ENCODE measurements at places on chromosomes 7 and 10.

DNA sequence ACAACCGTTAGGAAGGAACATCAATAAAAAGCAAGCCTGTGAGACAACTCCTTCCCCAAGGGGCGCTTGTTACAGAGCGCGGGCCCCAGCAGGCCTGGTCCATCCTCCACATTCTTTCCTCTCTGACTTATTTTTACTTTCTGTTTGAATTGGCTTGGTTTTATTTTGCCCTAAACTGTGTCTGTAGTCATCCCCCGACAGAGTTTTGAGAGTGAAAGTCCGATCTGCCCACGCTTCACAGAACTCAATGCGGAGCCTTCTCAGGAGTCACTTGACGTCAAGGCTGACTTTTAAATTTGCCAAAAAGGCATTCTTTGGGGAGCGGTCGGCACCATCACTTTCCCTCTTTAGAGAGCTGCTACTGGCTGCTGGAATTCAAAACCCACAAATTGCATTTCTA is 150.1 kb upstream of the KLF6 start:
- no peak for DNase-seq

GRCh38 chr7:130822642-130823041 is 88.6 kb upstream of the KLF14 start:
- DNase-seq = no peak

DNA sequence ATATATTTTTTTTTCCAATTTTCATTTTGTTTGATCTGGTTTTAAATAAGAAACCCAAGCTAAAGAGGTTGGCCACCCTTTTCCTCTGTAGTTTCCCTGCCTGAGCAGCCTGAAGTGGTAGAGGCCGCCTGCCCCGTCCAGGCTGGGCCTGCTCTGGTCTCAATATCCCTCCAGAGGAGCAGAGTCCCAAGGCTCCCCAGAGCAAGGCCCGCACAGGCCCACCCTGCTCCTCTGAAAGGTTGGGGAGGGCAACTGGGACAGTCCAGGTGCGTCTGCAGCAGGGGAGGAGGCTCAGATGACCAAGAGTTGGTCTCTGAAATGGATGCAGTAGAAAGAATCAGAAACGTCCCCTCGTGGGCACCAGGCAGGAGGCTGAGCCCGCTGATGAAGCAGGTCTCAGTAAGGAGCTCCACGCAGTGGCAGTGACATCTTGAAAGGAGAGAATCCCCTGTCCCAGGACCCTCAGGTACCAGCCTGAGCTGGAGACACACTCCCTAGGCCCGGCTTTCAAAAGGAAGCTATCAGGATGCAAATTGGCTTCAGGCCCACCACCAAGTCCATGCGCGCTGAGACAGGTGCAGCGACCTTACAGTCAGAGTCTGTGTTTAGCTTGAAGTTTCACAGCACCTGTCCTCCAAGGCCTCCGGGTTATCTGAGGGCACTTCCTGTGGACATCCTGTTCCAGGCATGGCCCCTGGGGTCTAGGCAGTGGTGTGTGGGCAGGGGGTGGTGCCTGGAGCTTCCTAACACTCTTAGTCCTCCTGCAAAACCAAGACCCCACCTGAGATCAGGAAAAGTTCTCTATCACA is 37.7 kb downstream of the EN2 start:
- DNase-seq = no peak

GRCh38 chr7:100888988-100889750 is at the start of gene UFSP1:
Gene UFSP1 (minus strand): TSS chr7:100889715. CDS start chr7:100889271, 444 bp downstream.
- no peak for DNase-seq

DNA sequence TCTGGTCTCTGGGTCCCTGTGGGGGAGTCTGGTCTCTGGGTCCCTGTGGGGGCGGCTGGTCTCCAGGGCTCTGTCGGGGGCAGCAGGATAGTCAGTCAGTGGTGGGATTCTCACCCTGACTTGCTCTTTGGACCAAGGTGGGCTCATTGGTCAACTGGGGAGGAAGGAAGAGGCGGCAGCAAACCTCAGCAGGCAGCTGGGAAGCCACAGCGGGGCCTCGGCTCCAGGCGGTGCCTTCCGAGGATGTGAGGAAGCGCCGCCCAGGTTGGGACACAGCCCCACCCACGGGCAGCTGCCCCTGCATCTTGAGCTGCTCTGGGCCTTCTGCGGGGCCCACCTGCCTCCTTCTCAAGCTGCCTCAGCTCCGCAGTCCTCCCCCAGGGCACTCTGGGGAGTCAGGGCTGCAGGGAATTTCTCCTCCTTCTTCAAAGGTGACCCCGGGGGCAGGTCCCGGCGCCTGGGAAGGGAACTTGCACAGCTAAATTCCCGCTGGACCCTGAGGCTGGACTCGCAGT is 20.4 kb upstream of the KNDC1 start:
- DNase-seq = no peak

DNA sequence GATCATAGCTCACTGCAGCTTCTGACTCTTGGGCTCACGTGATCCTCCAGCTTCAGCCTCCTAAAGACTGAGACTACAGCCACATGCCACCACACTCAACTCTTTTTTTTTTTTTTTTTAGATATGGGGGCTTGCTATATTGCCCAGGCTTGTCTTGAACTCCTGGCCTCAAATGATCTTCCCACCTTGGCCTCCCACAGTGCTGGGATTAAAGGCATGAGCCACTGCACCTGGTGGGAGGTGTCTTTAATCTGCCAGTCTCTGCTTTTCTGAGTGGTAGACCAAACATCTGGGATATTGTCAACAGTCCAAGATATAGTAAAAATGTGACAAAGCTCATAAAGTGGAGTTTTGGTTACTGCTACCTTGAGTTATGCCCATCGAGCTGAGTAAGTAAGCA is 104.9 kb upstream of the FOXP2 start:
- no peak for DNase-seq

- DNase-seq = no peak
These were observed 36.5 kb downstream of the COL1A2 start for GRCh38 chr7:94431176-94431575.

DNA sequence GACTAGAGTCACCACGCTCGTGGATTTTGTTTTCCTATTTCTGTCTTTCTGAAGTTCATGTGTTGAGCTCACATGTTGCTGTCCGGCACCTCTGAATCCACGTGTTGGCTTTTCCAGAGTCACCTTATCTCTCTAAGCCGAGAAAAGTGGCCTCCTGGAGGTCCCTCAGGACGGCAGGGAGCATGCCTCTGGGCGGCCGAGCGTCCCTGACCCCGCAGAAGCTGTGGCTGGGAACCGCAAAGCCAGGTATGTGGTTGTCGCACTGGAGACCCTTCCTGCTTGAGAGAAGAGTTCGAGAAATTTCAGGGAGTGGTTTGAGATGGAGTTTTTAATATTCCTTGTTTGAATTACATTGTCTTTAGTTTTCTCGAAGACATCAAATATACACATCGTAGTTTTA is 12.6 kb downstream of the IQCE start:
- no peak for DNase-seq

GRCh38 chr7:1709900-1710299 is 39.8 kb downstream of the ELFN1 start:
- no peak for DNase-seq

GRCh38 chr7:17722798-17723197 is 217.5 kb downstream of the SNX13 start:
- no peak for DNase-seq

- no peak for DNase-seq
These were observed 2.7 kb upstream of the JCAD start for GRCh38 chr10:30062090-30062489.

DNA sequence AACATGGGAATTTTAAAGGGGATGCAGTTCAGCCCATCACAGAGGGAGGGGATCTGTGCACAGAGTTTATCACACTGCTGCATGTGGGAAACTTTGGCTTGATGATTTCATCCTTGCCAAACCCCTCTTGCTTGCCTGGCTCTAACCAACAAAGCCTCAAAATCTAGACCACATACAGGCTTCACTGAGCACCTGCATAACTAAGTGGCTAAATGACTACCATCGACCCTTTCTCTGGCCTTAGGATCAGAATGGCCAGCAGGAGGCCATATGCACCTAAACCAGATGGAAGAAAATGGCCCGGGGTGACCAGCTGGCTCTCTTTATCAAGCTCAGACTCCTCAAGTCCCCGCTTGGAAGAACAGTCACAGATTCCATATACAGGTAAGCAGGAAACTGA is 15.6 kb upstream of the ZNF25 start:
- no peak for DNase-seq

DNA sequence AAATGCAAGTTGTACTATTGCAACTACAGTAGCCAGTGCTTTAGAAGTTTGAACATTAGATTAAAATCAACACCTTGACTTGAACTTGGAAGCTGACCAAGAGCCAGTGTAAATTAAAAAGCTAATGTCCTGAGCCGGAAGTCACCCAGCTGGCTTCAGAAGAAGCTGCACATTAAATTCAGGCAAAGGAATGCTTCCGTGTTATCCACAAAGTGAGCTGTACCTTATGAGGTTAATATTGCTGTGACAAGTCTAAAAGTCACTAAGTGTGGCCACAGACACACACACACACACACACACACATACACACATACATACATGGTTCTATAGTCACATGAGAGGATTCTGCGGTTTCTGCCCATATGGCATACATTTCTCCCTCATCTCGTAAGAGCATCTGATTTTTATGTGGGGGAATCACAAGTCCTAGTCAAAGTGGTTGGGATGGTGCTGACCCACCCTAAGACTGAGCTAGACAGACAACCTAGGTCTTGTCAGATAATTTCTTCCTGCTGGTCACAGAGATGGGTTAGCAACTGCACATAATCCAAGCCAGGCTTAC is 612.9 kb downstream of the SORCS1 start:
- no peak for DNase-seq

DNA sequence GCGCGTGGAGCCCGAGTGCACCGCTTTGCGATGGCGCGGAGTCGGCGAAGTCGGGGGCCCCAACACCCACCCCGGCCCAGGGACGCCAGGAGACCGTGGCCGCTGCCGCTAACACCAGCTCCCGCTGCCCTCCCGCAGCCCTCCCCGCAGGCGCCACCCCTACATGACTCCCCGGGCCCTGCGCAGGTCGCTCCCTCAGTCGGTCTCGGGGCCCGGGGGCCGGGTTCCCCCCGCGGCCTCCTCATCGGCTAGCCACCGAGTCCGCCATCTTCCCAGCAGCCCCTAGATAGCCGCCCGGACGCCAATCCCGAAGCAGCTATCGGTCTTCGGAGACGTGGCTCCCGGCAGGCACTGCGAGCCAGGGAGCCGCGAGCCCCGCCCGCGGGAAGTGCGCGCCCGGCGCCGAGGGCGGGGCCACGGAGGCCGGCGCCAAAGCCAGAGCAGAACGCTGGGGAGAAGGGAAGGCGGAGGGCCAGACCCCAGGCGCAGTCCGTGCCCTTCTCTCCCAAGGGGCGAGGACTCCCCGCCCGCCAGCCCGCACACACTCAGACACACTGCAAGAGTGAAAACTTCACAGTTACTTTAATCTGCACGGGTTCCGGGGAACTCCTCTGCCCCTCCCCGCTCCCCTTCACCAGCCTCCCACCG is at the start of gene FASTK:
FASTK (minus strand) TSS at position 288 of the 648 bp plus-strand sequence; CDS start at position 245, 43 bp downstream.
- peak; percentile 83 for DNase-seq

DNA sequence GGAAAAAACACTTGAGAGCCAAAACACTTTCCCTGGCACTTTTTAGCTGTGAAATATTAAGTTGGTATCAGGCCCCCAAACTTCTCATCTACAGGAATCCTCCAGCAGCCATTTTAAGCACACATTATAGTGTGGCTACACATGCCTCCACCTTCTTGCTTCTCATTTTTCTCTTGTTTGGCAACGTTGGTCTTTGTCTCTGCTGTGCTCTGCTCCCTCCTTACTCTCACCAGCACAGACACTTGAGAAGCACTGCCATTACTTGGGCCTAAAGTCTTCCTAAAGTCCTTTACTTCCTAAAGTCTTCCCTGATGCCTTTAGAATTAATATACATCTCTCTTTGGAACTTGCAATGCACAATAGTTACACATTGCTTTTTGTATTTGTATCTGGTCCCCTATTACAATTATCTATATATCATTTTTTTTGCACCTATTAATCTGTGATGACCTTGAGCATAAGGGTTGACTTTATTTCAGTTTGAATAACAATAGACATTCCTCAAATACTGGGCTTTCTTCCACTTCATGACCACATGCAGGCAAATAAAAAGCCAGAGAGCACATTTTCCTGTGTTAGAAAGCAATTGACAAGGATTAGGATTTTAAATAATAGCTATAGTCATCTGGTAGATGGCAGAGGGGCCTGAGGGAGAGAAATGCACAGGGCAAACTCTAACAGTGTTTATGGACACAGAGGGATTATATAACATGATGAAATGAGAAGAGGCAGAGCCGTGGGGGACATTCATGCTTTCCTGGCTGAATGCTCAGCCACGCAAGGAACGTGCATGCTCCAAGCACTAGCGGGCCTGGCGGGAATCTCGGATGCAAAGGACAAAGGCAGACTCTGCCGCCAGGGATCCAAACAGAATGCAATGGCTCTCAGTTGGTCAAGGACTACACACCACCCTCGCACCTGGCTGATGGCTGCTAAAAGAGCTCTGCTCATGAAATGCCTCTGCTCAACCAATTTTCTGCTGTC is 99.3 kb downstream of the CDC14C start:
- no peak for DNase-seq

- no peak for DNase-seq
These were observed 659 bp downstream of the FIGNL1 start for GRCh38 chr7:50449501-50449880.

DNA sequence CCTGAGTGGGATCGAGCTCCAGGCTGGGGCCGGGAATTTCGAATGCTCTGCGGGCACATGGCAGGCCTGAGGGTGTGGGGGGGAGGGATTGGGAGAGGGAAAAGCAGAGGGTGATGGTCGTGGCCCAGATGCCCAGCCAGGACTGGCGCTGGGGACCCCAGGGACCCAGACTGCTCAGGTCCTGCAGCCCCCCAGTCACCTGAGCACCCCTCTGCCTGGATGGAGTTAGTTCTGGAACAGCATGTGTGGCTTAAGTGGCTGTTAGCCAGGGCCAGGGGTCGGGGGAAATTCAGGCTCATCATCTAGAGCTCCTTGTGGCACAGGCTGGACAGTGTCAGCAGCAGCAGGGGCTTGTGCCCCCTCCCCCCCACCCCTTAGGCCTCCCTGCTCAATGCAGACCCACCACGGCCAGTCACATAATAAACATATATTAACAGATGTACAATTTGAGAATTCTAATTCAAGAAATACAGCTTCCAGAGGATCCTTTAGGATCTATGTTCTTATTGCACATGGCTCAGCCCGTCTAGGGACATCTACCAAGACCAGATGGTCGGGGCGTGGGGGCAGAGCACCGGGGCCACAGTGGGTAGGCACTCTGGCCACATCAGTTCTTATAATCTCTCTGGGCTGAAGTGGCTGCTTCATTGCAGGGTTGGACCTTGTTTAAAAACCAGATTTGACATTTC is 22.2 kb downstream of the DNAJB12 start:
- DNase-seq = no peak

DNA sequence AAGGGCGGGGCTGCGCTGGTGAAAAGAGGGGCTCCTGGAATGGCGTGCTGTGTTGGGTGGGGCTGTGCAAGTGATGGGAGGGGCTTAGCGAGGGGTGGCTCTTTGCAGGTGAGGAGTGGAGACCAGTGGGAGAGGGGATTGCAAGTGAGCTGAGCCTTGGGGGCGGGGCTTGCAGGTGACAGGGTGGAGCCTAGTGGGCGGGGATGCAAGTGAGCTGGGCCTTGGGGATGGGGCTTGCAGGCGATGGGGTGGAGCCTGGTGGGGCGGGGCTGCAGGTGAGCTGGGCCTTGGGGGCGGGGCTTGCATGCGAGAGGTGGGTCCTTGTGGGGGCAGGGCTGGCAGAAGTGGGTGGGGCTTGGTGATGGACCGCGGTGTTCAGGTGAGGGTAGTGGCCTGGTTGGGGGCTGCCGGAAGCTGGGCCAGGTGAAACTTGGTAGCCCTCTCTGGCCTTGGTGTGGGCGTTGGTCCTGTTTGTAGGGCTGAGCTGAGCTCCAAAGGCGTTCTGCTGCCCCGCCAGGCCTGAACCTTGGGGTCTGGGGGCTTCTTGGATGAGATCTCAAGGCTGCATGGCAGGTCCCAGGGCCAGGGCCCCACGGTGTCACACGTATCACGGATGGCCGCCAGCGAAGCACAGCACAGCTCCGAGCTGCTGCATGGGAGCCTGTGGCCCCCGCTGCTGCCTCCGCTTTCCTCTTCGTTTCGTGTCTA is 743 bp upstream of the PITRM1 start:
- no peak for DNase-seq

All from kidney capillary endothelial cell (primary cell).